ENCODE measurements at places on chromosomes 5 and 9.
A peak's percentile ranks its signal among the peaks of the same experiment; 100 is the strongest.

DNA sequence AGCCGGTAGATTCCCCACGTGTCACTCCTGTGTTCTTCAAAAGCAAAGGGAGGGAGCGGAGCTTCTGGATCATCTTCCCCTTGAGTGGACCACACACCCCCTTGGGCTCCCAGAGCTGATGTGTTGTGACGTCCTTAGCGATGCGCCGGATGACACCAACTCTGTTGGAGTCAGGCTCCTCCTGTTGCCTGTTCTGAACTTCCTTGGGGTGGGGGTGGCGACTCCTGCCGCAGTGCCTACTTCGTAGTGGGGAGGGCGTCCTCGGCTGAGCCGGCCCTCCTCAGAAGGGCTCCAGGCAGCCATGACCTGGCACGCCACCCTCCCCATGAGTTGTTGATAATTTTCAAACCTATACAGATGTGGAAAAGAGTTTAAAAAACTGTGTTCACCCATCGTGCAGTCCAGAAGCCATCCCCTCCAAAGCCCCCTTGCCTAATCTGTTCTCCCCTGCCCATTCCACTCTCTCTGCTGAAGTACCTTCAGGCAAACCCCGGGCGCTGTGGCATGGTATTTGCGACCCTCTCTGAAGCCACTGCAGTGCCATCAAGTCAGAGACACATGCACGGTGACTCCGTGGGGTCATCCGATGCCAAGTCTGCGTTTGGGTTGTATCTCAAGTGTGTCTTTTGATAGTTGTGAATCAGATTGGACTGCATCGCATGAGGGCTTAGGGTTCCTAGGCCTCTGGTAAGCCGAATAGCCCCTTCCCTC lies 16.7 kb downstream of the EXOC3 start:
- no peak for DNase-seq

DNA sequence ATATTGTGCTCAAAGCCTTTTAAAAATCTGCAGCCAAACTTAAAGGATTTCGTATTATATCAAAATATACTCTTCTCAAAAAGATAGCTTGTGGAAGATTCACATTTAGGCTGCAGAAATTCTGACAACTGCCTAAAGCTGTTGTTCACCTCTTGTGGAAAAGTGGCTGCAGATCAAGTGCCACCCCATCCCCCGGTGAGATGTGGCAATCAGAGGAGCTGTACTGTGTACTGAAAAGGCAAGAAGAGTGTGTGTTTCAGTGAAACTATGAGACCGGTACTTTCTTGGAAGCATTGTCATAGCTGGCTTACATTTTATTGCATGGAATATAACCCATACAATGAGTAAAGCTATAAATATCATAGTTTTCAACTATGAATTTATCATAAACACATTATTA lies 64.3 kb downstream of the CDH18 start:
- DNase-seq: no peak

GRCh38 chr5:153233933-153234332 lies 256.5 kb upstream of the GRIA1 start:
- no peak for DNase-seq

GRCh38 chr9:34380511-34381315 lies 4.0 kb upstream of the MYORG start:
- DNase-seq: peak; percentile 52

- DNase-seq: no peak
These were observed 5.7 kb upstream of the TRAF1 start for GRCh38 chr9:120932086-120932823.
